ENCODE measurements at places on chromosomes 4 and X. TPM values are rescaled to one million over a fixed set of nuclear protein-coding genes. Genes with fewer than 3 reads are reported as not detected.

Gene FGFBP2
- total RNA-seq: 2.9 TPM

Gene ITIH6
- not detected for total RNA-seq

Gene COX7B2
- not detected for total RNA-seq

Gene MTCP1
- total RNA-seq: not detected

Gene KLHL13
- 1.1 TPM for total RNA-seq

GRCh38 chr4:139469869-139470268, 15.9 kb downstream of the RAB33B start:
- no peak for DNase-seq

- no peak for DNase-seq
Measured at GRCh38 chr4:63492515-63492914, 916.7 kb downstream of the TECRL start.

- DNase-seq: no peak
Measured at GRCh38 chrX:150050387-150050786, 112.1 kb upstream of the EOLA2 start.

DNA sequence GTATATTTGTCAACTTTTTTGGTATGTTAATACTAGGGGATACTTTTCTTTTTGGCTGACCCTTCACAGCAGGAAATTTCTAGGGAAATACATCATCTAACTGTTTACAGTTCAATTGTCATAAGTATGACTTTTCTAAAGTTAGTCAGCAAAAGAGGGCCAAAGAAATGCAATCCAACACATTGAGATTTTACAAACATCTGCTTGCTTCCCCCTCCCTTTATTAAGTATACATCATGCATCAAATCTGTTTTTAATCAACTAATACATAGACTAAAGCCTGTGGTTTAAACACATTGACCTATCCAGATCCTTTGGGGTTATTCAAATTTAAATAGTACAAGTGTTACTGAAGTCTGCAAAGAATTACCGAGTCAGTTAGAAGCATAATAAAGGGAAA, 93.9 kb downstream of the MID1 start:
- DNase-seq: no peak

- DNase-seq: no peak
Measured at GRCh38 chr4:10403633-10404445, 53.4 kb downstream of the ZNF518B start.

- no peak for DNase-seq
Measured at GRCh38 chr4:124964251-124964650, 251.7 kb upstream of the ANKRD50 start.

DNA sequence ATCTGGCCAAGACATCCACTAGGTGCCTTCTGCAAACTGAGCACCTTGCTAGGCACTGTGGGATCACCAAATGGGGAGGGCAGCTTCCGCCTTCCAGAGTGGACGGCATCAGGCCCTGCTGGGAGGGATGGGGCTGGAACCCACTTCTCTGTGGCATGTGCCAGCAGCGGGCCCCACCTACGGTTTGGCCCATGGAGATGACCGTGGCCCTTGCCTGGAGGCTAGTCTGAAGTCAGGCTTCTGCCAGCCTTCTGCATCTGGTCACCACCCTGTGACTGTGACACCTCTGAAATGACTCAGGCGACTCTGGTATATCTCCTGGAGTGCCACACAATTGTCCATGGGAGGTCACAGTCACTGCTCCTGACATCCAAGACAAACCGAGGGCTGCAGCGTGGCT, 7.2 kb downstream of the SSR4 start:
- no peak for DNase-seq

DNA sequence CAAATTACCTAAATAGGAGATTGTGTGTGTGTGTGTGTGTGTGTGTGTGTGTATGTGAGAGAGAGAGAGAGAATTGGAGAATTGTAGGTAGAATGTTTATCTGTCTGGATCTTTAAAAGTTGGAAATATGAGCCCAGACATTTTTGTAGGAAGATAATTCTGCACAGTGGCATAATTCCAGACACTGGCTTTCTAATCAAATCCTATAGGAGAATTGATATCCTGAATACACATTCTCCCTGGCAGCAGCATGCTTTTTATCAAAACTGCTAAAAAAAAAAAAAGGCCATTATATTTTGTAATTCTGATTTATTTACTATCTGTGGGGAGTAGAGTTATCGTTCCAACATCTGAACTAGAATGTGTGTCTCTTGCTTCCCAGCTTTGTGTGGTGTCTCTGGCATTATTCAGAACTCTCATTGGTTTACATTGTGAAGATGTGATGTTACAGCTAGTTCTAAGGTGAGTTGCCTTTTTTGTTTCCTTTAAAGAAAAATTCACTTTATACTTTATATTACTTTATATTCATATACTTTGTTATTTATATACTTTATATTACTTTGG, 122.4 kb downstream of the GATB start:
- no peak for DNase-seq

GRCh38 chr4:47462799-47463234, 685 bp downstream of the COMMD8 start:
- DNase-seq: no peak

GRCh38 chr4:168787801-168788595, 222.1 kb downstream of the CBR4 start:
- no peak for DNase-seq

DNA sequence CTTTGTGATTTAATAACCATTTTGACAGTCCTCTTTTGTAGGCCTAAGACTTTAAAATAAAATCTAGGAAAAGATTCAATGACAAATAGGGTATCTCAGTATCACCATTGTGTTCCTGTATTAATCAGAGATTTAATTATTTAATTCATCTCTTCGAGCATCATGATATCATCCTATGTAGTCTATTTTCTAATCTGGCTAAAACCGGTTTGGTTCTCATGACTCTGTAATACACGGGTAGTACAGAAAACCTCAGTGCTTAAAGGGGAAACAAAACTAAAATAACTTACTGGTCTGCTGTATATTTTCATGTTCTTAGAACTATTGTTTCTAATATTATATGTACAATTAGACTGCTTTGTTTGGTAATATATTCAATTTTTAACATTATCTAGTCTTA, 23.7 kb upstream of the FBXW7 start:
- DNase-seq: no peak

- DNase-seq: peak; percentile 9
Measured at GRCh38 chrX:65706041-65706828, 38.8 kb downstream of the MSN start.

- no peak for DNase-seq
Measured at GRCh38 chrX:115564243-115564642, 3.3 kb downstream of the PLS3 start.

DNA sequence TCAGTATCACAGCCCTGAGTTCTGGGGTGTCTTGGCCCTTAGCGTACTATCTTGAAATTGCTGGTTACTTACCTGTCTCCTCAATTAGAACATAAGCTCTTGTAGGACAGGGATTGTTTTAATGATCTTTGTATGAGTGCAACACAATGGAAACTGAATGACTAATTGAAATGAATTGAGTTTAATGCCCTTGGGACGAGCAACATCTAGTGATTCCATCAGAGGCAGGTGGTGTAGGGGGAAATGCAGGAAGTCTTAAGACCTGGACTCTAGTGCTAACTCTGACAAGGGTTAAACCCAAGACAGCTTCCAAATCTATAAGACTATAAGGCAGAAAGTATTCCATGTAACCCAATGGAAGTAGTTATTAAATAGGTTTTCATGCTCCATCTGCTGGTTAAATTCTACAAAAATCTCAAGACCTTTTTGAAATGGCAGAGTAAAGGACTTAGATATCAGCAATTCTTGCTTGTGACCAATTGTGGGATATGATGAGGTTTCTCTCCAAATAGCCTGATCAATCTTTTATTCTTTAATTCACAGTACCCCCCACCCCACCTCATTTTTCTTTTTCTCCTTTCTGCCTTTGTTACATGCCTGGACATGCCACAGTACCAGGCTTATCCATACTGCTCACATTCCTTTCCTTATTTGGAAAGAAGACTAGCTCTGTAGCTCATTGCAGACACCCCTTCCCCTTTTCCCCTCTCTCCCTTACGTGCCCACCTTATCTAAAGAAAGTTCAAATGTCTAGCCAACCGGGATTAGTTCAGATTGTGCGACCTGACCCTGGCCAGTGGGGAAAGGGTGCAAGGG, 340.8 kb downstream of the PAPSS1 start:
- no peak for DNase-seq

DNA sequence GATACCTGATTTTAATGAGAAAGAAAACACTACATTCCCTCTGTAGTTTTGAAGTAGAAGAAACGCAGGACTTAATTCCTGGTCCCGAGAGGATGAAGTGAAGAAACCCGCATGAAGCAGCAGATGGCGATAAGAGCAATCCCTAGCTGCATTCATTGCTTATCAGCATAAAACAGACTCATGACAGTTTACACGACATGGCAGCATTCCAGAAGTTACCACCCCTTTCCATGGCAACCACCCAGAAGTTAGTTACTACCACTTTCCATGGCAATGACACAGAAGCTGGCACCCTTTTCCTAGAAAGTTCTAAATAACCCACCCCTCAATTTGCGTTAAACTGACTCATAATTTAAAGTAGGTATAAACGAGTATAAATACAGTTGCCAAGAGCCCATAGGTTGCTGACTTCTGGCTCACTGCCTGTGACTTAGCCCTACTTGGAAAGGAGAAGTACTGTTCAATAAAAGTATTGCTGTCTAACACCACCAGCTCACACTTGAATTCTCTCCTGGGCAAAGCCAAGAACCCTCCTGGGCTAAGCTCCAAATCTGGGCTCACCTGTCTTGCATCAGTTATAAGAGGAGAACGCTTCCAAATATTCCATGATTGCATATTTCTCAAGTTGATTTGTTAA, 5.5 kb upstream of the XAGE2 start:
- DNase-seq: no peak

DNA sequence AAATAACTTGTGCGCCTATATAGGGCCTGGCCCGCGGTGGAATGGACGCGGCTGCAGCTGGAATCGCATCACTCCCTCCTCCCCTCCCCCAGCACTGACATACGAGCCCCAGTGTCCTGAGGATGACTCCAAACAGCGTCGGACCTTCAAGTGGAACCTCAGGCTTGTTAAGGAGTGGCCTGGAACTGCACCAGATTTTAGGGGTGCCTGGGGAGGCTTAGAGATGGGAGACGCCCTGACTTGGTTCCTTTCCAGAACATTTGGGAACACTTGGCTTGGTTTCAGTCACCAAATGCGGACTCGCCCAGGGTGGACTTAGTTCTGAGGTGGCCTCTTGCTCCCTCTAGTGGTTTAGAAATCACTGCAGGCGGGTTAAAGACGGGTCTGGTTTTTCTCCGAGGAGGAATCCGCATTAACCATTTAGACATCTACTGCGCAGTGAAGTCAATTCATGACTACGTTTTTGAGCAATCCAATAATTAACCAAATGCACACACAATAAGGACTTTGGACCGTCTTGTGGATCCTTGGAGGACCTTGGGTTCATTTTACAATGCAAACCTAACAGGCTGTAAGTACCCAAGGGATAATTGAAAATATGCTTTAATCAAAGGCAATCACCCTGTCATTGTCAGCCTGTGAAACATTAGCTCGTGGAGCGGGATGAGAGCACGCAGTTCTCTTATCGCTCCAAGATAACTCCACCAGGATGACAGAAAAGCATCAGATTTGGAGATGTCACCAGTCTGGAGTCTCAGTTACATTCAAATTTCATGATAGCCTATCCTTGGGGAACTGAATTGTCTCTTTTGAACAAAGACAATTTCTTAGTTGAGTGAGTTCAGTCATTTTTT, 11.2 kb upstream of the PDGFRA start:
- DNase-seq: peak; percentile 85

GRCh38 chr4:46820154-46820553, 88.9 kb downstream of the COX7B2 start:
- no peak for DNase-seq

DNA sequence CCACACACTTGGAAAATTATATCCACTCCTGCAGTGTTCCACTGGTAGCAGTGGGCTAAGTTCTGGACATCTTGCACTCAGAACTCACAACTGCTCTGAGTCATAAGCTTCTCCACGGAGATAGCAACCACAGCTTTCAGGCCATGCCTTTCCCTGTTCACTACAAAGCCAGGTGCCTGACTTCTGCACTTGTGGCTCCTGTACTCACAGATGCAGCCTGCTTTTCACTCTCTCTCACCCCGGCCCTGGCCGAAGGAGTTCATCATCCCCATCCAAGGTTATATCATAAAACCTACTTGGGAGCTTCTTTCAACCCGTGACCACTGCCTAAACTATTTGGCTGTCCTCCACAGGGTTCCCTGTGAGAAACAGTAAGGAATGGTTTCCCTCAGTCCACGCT, 999.4 kb downstream of the GLUD2 start:
- DNase-seq: no peak

DNA sequence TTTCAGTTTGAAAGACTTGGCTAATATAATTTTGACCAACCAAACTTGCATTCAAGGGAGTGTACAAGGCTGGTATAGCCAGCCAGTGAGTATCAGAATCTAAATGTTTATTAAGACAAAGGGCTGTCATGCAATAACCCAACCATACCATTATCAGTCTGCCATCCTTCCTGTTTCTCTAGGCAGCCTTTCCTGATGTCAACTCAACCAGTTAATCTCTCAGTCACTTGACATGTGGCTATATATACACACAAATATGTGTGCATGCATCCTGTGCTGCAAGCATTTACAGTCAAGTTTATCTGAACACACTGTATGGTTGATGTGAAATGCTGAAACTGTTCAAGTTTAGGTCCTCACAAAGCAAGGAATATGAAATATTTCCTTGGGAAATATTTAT, 17.2 kb downstream of the BTK start:
- DNase-seq: no peak

GRCh38 chr4:77652237-77652897, 46.7 kb downstream of the CXCL13 start:
- no peak for DNase-seq

DNA sequence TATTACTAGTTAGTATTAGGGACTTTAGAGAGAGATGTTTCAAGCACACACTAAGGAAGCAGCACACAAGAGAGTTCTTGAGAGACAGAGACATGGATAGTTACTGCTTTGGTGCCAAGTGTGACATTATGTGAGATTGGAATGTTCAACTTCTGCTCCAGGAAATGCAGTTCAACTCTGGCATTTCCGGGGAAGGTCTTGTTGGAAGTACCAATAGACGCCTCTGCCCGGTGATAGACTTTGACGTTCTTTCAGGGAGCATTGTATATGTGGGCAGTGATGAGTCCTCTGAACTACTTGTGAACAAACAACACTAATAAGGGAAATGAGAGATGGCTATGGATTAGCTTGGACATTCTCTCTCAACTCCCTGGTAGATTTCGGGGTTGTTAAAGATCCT, 638.1 kb upstream of the BOD1L1 start:
- no peak for DNase-seq

DNA sequence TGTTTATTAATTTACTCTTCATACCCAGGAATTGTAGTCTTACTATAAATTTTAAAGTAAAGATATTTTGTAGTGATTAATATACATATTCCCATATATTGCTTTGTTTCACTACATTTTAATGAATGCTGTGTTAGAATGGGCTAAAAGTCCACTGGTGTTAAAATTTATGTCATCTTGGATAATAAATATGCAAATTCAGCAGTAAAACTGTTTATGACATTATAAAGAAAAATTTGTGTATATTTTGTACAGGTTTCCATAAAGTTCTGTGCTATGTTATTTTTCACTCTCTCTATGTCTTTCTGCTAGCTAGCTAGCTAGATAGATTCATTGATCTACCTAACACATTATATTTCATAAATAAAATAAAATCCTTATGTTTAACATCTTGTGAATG, 1071.2 kb downstream of the FAT4 start:
- DNase-seq: no peak

Measured in gastrocnemius medialis (tissue), 4 donors.